ENCODE measurements at places on chromosomes 1 and 21. TPM values are rescaled to one million over a fixed set of nuclear protein-coding genes. Genes with fewer than 3 reads are reported as not detected.

FMO5 gene
- 0.60 TPM for total RNA-seq

CLDN17 gene
- total RNA-seq = not detected

DNA sequence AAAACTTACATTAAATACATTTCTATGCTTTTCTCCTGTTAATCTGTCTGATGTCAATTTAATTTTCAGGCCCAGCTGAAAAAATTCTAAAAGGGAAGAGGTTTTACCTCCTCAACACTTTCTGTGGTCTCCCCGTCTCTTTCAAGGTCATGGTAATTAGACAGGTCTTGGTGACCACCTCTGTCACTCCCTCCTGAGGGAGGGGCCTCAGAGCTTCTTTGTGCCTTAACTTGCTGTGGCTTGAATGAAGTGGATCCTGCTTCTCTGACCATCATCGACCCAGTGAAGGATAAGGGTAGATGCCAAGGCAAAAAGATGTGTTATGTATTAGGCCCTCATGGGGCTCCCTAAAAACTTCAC lies 40.8 kb upstream of the OSBPL9 start:
- DNase-seq = no peak

- no peak for DNase-seq
Measured at GRCh38 chr1:57795886-57796285, 372.0 kb upstream of the DAB1 start.

DLGAP3 gene
- 0.55 TPM for total RNA-seq

Data from activated naive CD8-positive, alpha-beta T cell treated with anti-CD3 and anti-CD28 coated beads, Interleukin-2, amount 10 ng/mL, durations not matched to agents 7 days and 5 days (primary cell).